Fibroblast of the conjunctiva (primary cell): ENCODE measurements at places on chromosomes 5 and 9.
A peak's percentile ranks its signal among the peaks of the same experiment; 100 is the strongest.

GRCh38 chr5:10295619-10296326 is 11.9 kb downstream of the CMBL start:
- no peak for DNase-seq

DNA sequence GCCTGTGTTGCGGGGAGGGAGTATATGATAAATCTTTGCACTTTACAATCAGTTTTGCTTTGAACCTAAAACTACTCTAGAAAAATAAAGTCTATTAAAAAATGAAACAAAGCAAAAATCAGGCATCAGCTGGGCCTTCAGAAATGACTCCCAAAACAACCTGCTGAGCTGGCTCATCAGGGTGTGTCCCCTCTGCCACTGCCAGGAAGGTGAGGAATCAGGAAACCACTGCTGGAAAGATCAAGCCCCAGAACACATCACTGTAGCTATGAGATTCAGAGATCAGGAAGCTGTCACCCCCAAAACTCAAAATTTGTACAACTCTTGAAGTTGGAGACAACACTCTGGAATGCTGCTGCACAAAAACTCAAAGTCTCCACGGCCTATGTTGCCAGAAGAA is 40.5 kb upstream of the TBCA start:
- no peak for DNase-seq

- no peak for DNase-seq
These were observed 597.9 kb upstream of the ADAMTS16 start for GRCh38 chr5:4542145-4542778.

- DNase-seq, result no peak
These were observed 232.3 kb downstream of the FANCC start for GRCh38 chr9:95085036-95085770.

DNA sequence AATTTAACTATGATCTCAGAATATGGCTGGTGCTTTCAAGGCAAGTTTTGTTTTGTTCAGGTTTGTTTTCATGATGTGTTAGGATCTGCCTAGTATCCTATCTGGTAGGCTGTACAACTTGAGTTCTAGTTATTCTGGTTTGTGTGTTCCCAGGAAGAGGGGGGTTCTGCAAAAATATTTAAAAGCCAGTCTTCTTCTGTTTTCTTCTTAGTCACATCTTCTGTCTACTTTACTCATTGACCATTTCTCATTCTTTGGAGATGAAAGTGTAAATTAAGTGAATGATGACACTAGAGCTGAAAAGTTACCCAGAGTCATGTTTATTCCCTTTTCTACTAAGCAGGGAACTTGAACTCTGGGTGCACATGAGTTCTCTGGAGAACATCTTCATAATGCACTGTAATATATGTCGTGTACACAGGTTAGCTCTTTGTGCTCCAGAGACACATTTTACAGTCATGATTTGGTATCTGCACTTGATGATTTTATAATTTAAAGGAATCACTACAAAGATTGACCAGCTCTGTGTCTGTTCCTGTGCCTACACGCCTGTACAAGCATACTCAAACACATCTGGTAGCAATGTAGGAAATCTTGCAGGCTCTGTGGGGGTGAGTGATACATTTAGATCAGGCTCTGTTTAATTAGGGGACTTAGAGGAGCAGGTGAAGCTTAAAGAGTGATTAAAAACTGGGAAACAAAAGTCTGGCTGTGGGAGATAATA is 5.0 kb downstream of the SMAD5 start:
- no peak for DNase-seq

DNA sequence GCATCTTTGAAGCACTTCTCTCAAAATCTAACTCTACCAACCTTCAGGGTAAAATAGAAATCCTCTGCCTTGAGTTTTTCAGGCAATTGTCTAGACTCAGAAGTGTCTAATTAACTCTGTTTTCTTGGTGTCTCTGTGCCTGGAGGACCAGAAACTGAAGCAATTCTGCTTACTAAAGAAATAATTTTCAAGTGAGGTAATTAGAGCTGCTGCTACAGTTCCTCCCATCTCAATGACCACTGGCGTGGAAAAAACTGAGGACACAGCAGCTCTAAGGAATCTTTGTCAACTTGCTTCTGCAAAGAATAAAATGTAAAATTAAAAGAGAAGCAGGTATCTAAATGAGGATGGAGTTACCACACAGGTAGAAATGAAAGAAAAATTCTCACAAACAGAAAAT is 785.0 kb downstream of the PRELID2 start:
- no peak for DNase-seq

- no peak for DNase-seq
These were observed 106.0 kb downstream of the SEMA6A start for GRCh38 chr5:116468583-116468982.

DNA sequence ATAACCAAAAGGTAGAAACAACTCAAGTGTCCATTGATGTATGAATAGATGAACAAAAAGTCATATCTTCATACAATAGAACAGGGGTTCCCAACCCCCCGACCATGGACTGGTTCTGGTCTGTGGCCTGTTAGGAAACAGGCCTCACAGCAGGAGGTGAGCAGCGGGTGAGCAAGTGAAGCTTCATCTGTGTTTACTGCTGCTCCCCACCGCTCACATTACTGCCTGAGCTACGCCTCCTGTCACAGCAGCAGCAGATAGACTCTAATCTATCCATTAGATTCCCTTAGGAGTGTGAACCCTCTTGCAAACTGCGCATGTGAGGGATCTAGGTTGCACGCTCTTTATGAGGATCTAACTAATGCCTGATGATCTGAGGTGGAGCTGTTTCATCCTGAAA is 478.0 kb downstream of the BRINP1 start:
- DNase-seq, result no peak

- DNase-seq, result no peak
These were observed 10.4 kb downstream of the ABLIM3 start for GRCh38 chr5:149151717-149152116.

DNA sequence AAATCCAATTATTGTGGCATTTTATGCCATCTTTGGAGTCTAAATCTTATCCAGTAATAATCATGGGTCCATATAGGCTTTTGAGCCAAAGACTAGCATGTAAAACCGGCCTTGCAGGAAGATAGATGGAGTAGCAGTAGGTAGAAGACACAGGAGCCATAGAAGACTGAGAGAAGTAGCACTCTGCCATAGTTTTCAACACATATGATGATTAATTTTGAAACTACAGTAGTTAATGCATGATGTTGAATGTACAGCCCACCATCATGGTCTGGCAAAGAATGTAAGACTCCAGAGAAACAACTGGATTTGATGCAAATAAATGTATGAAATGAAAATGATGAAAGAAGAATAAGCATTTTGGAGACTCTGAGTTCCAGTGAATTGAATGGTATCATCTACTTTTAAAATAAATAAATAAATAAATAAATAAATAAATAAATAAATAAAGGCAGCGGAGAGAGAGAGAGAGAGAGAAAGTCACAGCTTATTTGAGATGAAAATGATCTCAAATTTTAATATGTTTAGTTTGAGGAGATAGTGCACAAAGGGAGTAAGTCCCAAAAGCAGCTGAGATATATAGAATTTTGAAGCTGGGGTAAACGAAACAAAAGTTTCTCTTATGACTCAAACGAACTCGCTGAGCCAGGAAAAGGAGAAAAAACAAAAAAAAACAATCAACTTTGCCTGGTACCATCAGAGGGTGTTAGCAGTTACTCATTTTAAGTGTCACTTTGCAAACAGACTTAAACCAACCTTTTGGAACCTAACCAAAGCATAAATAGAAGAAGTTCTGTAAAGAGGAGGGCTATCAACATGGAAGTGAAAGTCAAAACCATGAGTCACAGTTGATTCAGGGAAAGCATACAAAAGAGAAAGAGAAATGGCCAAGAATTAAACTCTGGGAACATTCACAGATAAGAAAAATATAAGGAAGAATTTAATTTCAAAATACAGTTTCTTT is 388.7 kb downstream of the CETN3 start:
- DNase-seq, result peak; percentile 70

GRCh38 chr9:128082151-128082550 is 14.1 kb downstream of the SLC25A25 start:
- DNase-seq, result no peak

DNA sequence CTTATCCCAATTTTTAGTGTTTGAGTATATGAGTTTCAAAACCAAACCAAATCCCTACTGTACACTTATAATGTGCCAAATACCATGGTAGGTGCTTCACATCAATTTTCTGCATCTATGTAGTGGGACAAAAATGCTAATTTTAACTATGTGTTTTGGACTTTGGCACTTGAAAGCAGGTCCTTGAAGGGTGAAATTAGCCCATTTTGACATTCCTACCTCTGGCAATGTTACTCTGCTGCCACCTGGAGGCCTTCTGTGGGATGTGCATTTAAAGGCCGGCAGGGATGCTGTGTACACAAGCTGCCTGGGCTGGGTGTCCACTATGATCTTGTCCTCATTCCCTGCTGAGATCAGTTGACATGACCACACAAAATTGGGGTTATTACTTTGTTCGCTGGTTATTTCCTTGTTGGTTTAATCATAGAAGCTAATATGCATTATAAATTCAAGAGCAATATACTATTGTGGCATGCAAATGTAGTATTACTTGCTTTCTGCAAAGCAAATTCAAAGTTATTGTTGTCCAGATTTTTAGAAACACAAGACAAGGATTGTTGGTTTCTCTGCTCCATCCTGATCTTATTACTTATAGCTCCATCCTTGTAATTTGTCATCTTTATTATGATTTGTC is 166.8 kb downstream of the ARHGEF28 start:
- DNase-seq, result peak; percentile 67

- no peak for DNase-seq
These were observed 822 bp upstream of the TNIP1 start for GRCh38 chr5:151081431-151082281.

- DNase-seq, result peak; percentile 89
These were observed 38.3 kb downstream of the RECK start for GRCh38 chr9:36074870-36075532.
